GF-D8 (cell line): ENCODE measurements at places on chromosomes 12 and 14.

DNA sequence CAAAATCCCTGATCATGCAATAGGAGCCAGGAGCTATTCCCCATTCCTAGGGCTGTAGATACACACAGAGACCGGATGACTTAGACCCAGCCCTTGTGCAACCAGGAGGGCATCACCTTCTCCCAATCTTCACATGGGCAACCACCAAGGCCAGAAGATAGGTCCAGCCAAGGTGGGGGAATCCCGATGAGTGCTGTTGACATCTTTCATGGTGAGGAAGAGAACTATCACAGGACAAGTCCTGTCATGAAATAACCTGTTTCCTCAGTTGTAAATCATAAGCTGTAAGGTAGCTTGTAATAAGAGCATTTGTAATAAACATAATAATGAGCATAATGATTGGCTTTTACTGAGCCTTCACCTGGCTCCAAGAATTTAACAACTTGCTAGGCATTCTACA lies 89.5 kb downstream of the GCH1 start:
- DNase-seq = no peak

DNA sequence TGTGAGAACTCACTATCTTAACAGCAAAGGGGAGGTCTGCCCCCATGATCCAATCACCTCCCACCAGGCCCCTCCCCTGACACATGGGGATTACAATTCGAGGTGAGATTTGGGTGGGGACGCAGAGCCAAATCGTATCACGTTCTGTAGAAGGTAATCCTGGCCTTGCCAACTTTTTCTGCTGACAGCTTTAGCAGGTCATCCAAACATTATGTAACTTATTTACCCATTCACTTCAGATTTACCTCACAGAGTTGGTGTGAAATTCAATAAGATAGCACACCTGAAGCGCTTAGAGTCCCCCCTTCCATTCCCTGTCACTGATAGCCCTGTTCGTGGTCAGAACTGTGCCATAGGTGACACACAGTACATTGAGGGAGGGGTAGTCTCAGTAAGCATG lies 219.1 kb downstream of the FBXL14 start:
- DNase-seq = no peak

- no peak for DNase-seq
Measured at GRCh38 chr12:105998561-105998960, 140.2 kb downstream of the NUAK1 start.

DNA sequence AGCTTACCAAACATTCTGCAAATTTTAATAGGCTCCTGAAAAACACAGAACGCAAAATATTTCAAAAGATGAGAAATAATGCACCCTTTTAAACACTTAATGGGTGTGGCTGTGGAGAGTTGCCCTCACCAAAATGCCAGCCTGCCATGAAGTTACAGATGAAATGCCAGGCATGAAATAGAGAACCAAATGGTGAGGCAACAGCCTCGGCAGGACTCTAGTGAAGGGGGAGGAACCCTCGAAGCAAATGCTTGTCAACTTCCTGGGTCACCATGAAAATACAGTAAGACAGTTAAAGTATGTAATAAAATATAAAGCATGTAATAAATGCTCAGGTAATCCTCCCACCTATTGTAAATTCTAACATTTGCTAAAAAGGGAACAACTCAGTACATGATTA lies 24.1 kb downstream of the DUSP16 start:
- no peak for DNase-seq

DNA sequence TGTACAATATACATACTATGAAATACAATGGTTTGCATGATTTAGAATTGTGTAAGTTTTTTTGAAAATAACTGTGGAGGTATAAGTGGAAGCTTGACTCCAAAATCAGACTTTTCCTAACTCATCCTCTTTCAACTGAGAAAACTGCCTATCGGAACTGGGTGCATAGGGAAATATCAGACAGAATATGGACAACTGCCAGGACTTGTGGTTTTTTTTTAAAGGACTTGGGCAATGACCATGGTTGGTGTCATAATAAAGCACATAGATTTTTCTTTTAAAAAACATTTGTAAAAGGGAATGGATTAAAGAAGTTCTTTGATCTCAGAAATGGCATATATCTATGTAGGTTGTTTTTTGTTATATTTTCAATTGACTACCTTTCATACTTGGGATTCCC lies 53.3 kb upstream of the LRRK2 start:
- DNase-seq = no peak

DNA sequence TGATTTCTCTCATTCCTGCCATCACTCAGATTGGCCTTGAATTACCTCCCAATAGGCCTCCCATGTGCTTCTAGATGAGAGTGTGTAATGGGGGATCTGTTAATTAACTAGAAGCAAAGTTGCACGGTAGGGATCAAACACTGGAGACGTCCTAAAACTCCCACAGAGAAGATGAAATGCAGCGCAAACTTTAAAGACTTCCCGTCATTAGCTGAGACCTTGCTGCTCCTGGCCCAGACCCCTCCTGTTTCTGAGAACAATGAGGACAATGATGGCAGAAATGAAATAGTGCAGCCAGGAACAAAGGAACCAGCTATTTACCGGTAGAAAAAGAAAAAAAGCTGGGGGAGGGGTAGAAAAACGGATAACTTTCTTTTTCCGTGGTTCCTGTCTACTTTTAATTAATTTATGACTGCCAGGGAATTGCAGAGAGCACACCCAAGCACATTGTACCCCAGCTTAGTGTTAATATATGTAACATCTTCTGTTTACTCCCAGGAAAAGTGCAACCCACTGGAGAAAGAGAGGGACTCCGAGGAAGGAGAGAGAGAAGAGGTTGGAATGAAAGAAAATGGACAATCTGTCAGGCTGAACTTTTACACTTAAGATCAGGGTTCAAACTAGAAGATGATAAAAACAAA lies 280.7 kb upstream of the SOX5 start:
- DNase-seq = no peak

- peak; percentile 42 for DNase-seq
Measured at GRCh38 chr12:116443821-116444589, 115.2 kb upstream of the MAP1LC3B2 start.

DNA sequence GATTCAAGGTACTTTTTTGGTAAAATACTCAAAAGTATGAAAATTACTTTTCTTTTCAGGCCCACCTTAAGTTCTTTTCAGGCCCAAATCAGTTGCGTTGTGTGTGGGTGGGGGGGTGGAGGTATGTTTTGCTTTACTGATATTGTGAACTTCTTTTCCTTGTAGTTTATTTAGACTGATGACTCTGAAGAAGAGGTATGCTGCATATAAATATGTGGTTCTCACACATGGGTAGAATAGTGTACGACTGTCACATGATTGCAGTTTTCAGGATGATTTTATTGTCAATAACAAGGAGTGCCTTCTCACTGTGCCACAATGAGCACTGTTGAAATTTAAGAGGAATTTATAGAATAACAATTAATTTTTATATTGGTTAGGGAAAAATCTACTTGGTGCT lies 166.6 kb upstream of the ATP2B1 start:
- no peak for DNase-seq

- DNase-seq = no peak
Measured at GRCh38 chr14:105844047-105844630, 317.8 kb downstream of the TMEM121 start.

GRCh38 chr12:91529829-91530228 lies 347.2 kb upstream of the DCN start:
- DNase-seq = no peak

DNA sequence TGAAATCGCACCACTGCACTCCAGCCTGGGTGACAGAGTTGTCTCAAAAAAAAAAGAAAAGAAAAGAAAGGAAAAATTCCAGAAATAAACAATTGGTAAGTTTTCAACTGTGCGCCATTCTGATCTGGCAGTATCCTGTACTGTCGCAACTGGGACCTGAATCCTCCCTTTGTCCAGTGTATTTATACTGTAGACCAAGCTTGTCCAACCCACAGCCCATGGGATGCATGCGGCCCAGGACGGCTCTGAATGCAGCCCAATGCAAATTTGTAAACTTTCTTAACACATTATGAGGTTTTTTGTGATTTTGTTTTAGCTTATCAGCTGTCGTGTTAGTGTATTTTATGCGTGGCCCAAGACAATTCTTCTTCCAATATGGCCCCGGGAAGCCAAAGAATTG lies 84.7 kb downstream of the TMCC3 start:
- no peak for DNase-seq

DNA sequence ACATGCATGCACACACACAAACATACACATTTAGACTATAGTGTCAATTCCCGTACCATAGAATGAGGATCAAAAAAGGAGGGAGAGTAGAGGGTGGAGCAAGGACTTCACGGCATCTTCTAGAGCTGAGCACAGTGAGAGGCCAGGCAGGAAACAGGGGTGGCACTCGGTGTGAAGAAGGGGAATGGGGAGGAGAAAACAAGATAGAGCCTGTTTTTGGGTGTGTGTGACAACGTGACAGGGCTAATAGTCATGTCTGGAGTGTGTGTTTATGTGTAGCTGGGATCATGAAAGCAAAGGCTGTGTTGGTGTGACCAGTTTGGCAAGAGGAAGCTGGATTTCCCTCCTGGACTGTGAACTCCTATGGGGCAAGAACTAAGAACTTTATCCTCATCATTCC lies 9.9 kb upstream of the ACVR1B start:
- no peak for DNase-seq

GRCh38 chr12:32482226-32482625 lies 82.9 kb downstream of the FGD4 start:
- peak; percentile 86 for DNase-seq

- DNase-seq = peak; percentile 7
Measured at GRCh38 chr12:1533205-1533601, 61.2 kb downstream of the FBXL14 start.

DNA sequence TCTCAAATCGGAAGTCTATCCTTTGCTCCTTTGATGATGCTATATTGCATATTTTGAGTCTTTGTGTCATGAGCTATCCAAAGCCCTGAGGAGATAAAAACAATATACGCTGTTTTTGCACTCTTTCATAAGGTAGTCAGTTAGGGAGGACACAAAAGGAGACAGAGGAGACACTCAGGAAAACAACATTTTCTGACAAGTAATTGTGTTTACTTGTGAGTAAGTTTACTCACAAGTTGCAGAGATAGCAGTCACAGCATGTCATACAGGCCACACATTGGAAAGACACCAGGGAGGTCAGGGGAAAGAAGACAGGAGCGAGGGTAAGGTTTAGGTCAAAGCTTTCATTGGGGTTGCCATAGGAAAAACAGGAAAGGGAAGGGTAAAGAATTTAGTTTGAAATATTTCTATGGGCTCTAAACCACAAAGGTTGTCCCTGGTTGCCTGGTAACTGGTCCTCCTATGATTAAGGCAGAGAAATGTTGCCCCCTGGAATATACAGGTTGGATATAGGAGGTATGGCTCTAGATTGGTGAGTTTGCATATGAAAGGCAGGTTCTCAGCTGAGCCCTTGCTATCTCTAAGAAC lies 7.4 kb upstream of the GABARAPL1 start:
- DNase-seq = no peak

DNA sequence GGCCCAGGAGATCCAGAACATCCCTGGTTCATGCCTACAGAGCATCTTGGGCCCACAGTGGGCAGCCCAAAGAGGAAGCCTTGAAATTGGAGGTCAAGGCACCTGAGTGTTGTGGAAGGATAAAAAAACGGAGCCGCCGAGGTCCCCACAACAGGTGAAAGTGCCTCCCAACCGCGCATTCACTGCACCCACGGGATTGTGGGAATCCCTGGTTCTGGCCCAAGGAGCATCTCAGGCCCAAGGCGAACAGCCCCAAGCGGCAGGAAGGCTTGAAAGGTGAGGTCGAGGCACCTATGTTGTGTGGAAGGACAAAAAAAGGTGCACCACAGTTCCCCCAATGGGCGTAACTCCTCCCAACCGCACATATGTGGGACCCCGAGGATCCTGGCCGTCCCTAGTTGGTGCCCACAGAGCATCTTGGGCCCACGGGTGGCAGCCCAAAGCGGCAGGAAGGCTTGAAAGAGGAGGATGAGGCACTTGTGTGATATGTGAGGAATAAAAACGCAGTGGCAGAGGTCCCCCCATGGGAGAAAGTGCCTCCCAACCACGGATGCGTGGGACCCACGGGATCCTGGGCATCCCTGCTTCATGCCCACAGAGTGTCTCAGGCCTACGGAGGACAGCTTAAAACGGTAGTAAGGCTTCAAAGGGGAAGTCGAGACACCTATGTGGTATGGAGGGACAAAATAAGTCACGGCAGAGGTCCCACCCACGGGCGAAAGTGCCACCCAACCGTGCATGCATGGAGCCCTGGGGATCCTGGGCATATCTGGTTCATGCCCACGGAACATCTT lies 583.9 kb downstream of the ALG10 start:
- DNase-seq = no peak

- no peak for DNase-seq
Measured at GRCh38 chr12:113197518-113198077, 12.1 kb downstream of the RITA1 start.

- DNase-seq = no peak
Measured at GRCh38 chr14:95255487-95255886, 64.2 kb downstream of the CLMN start.

- no peak for DNase-seq
Measured at GRCh38 chr12:21509768-21510167, 8.2 kb downstream of the GOLT1B start.

DNA sequence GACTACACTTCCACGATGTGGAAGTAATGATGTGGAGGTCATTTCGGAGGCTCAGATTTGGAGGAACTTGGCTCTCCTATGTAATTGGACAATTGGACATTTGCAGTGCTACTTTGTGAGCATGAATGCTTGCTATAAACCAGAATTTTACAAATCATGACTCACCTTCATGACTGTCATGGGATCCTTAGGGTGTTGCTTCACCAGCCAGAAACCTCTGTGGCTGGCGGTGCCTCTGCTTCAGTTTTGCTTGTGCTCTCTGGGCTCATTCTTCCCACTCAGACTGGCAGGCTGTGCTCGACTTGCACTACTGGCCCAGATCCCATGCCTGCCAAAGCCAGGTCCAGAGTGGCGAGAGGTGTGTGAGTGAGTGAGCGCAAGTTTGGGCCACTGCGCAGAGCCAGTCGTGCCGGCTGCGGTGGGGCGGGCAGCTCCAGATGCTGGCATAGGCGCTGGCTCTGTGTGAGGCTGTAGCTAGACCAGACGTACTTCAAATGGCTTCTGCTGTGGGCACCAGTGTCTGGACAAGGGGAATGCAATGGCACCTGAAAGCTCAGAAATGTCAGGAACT lies 387.8 kb downstream of the AEBP2 start:
- no peak for DNase-seq

- no peak for DNase-seq
Measured at GRCh38 chr14:101351146-101351545, 210.1 kb upstream of the DIO3 start.

- no peak for DNase-seq
Measured at GRCh38 chr14:80726211-80726610, 215.3 kb downstream of the CEP128 start.

GRCh38 chr12:57939291-57939690 lies 2.1 kb upstream of the ATP23 start:
- peak; percentile 90 for DNase-seq

DNA sequence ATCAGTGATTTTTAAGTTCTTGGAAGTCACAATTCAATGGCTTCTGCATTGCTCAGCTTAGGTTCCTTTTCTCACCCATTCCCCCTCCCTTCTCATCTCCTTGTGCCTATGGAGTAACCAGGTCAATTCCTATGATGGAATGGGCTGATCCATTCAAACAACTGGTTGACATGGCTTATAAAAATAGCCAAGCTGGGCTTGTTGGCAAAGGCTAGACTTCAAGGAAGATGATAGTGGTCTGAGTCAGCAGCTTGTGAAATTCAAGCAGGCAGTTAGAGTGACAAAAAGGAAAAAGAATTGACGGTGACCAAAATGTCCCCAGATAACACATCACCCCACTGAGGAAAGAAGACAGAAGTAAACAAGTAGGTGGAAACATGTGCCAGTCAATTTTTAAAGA lies 119.9 kb upstream of the PCED1B start:
- DNase-seq = no peak

- DNase-seq = no peak
Measured at GRCh38 chr14:105087963-105088811, 23.0 kb upstream of the GPR132 start.
